ENCODE measurements at places on chromosomes 16 and 17.

DNA sequence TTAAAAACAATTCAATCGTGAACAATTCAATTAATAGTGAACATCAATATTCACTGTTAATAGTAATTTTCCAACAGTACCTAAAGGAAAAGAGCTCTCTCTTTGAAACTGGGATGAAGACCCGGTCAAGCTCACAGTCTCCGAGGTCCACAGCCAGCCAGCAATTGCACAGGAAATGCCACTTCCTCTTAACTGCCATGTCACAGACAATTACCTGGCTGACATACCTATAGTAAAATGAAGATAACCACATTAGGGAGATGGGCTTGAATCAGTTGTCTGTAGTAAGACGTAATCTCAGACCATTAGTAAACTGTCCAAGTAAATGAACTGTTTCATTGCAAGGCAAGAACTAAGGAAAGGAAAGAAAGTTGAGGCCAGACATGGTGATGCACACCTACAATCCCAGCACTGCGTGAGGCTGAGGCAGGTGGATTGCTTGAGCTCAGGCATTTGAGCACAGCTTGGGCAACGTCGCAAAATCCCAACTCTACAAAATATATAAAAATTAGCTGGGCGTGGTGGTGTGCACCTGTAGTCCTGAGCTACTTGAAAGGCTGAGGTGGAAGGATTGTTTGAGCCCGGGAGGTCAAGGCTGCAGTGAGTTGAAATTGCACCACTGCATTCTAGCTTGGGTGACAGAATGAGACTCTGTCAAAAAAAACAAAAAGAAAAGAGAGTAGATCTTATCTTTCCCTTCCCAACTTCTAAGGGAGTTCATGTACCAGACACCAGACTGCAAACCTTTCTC is 36.9 kb downstream of the PKD1L3 start:
- no peak for DNase-seq

DNA sequence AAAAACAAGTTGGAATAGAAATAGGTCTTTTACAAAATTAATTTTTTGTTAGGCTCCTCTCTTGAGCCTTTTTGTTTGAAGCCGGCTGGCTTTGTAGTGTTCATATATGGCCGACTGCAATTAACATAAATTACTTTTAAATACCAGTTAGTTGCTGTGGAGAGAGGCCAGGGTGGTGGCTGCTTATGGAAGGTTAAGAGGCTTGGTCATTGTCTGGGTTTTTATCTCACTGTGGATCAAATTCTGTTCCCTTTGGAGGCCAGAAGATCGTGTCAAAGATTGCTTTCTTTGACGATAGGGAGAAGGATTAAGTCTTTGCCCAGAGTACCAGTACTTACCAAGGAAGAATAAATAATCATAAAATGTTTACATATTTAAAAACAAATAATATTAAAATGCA is 39.9 kb downstream of the MSI2 start:
- no peak for DNase-seq

GRCh38 chr16:61791464-61791863 is 244.8 kb downstream of the CDH8 start:
- no peak for DNase-seq

GRCh38 chr16:56066617-56067016 is 124.7 kb upstream of the GNAO1 start:
- no peak for DNase-seq

- DNase-seq: no peak
These were observed 58.7 kb downstream of the SOCS3 start for GRCh38 chr17:78300962-78301820.

DNA sequence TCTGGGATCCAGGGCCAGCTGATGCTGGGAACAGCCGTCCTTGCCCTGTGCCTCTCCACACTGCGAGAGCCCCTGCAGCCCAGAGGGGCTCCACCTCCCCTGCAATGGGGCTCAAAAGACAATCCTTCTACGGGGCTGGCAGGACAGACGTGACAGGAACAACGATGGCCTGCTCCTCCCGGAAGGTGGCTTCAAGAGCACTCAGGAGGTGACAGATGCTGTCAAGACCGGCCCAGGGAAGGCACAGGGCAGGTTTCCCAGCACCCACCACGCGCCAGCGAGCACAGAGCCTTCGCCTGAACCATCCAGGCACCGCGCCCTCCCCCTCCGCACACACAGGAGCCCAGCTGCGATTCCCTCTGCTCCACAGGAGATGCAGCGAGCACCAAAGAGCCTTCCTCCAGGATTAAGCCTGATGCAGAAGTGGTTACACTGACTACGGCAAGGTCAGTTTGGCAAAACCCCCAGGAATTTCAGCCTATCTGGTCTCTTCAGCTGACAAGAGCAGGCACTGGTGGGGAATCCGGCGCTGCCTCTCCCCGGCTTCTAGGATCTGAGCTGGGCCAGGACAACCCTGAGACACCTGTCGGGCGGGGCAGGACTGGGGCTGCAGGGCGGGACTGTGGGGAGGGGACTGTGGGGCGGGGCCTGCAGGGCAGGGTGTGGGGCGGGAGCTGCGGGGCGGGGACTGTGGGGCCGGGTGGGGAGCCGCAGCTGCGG is 103.4 kb downstream of the ZNF778 start:
- no peak for DNase-seq

- DNase-seq: no peak
These were observed 354.8 kb downstream of the SEC14L1 start for GRCh38 chr17:77495575-77495974.

GRCh38 chr17:32515677-32516383 is 29.0 kb downstream of the CDK5R1 start:
- DNase-seq: no peak

DNA sequence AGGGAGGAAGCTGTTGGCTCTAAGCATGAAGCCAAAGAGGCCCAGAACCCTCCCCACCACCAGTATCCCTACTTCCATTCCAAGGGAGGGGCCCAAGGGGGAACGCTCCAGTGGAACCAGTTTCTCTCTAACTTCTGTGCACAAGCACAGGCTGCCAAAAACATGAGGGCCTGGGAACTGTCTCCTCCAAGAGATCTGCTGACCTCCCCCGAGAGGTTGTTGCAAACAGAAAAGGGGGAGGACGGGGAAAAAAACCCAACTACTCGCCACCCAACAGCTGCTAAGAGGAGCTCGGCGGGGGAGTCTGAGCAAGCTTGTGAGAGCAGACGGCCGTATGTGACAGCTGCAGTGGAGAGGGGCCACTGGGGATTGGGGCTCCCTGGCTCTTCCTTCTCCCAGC is 15.7 kb upstream of the SLC35B1 start:
- DNase-seq: no peak

GRCh38 chr17:13986855-13987254 is 82.4 kb upstream of the COX10 start:
- no peak for DNase-seq

DNA sequence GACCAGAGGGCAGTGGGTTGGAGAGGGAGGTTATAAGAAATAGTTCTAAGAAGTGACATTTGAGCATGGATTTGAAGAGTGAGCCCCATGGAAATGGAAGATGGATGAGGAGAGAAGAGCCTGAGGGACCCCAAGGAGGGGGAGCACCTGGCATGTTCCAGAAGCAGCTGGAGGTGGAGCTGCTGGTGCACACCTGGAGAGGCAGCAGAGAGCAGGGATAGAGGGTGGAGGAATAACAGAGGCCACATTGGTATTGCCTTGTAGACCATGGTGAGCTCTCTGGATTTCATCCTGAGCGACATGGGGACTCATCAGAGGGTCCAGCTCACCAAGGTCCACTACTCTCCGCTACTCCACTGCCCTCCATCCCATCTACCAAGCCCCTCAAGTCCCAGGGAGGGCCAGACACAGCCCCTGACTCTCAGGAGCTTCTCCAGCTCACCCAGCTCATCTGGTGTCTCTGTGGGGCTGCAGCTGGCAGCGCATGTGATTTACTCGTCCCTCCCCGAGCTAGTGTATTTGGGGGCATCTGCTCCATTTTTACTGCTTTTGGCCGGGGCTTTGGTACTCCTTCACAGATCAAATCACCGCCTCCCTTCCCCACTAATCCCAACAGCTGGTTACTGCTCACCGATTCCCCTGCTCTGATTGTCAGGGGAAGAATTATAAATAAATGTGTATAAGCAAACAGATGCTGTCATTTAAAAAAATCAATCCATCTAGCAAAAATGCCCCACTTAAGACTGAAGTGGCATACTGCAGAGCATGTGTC is 22.1 kb upstream of the KDM8 start:
- no peak for DNase-seq

DNA sequence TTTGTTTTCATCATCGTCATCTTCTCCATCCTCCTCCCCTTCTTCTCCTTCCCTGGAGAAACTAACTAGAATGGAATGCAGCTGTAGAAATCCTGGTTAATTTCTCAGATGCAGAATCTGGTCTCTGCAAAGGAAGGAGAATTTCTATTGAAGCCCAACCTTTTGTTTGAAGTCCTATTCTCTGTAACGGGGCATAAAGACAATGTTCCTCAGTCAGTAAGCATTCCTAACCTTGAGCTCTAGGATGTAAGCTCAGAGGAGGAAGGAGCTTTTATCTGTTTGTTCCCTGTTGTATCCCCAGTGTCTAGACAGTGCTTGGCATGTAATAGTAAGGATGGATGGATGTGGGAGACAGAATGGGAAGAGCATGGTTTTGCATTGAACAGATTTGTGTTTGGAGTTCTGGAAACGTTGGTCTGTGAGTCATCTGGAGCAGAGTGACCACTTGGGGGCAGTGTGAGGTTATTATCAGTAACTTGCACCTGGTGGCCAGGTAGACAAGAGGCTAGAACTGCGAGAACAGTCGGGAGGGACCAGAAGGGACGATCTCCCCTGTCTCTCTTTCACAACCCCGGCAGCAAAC is 363.7 kb downstream of the SNX29 start:
- DNase-seq: no peak

DNA sequence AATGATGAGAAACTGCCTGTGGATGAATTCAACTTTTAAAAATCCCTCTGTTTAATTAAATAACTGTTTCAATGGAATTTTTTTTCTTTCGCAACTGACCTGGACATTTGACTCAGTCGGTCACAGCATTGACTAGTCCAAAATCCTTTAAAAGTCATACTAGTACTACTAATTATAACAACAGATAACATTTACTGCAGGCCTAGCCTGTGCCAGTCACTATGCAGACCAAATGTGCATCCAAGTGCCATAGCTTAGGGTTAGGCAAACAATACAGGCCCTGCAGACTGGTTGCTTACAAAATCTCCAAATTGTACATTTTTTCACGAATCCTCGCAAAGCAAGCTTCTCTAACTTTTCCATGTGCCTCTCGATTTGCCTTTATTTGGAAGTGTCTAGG is 56.6 kb downstream of the MYOCD start:
- DNase-seq: no peak

GRCh38 chr16:7083096-7083495 is 249.5 kb upstream of the RBFOX1 start:
- no peak for DNase-seq

- DNase-seq: no peak
These were observed 89.4 kb downstream of the NDE1 start for GRCh38 chr16:15739464-15739863.

- DNase-seq: peak; percentile 93
These were observed 8.0 kb downstream of the ST3GAL2 start for GRCh38 chr16:70430667-70431536.

DNA sequence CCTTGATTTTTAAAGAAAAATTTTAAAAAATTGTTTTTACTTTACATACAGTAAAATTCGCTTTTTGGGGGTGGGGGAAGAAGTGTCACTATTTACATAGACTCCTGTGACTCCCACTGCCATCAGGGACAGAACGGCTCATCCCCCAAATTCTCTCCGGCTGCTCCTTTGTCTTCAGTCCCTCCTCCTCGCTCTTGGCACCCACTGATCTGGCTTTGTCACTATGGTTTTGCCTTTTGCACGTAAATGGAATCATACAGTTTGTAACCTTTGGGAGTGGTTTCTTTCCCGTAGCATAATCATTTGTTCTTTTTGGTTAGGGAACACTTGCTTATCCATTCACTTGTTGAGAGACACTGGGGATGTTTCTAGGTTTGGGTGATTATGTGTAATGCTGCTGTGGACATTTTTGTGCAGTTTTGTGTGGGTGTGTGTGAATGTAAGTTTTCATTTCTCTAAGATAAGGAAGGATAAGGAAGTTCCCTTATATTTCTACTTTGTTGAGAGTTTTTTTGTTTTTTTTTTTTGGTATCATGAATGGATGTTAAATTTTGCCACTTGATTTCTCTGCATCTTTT is 27.4 kb downstream of the RAB11FIP4 start:
- peak; percentile 42 for DNase-seq
